CD4-positive, alpha-beta T cell treated with Interleukin-2 at 100 ng/mL for 4 hours (primary cell): ENCODE measurements at places on chromosomes 16 and 17.

- no peak for DNase-seq
Measured at GRCh38 chr16:28902909-28903308, 22.1 kb downstream of the RABEP2 start.

DNA sequence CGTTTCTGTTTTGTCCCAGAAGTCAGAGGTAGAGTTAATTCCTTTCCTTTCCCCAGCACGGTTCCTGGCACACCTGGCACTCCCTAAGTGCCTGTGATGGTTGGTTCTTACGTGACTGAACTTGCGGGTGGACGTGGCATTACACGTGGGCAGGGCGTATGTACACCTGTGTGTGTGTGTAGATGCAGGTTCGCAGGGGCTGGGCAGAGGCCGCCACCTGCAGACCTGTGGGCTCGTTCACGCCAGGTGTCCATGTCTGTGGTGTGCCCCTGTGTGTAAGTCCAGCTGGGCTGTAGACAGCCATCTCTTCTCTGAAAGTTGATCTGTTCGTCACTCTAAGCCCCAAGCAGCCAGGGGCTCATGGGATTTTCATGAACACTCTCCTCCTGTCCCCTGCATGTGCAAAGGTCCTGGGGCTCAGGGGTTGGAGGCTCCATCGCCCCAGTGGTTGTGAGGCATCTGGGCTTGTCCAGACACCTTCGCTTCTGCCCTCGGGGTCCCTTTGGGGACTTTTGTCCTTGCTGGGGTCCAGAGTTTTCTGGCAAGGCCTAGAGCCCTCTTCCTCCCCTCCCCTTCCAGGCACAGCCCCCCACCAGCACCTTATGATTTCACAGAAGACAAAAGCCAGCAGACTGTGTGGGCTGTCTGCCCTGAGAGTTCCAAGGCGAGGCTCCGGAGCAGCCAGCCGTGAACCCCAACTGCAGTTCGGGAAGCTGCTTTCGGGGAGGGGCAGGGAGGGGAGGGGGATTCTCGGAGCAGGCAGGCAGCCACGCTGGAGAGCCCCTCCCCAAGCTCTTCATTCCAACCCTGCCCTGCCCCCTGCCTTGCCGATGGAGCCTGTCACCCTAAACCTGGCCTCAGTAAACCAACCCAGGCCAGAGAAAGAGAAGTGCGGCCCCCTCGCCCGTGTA is 5.4 kb upstream of the FSCN2 start:
- no peak for DNase-seq

DNA sequence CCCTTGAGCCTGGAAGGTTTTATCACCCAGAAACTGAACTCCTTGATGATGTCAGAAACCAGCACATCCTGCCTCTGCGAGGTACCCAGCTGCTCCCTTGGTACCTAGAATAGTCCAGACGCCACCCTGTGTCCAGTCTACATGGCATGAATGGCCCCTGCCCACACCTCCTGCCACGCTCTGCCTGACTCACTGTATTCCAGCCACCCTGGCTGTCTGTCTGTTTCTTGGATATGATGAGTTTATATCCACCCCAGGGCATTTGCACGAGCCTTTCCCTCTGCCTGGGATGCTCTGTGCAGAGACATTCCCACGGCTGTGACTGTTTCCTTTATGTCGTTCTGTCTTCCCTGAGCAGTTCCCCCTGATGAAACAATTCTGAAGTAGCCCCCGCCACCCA is 68.7 kb downstream of the CRISPLD2 start:
- DNase-seq, result no peak

DNA sequence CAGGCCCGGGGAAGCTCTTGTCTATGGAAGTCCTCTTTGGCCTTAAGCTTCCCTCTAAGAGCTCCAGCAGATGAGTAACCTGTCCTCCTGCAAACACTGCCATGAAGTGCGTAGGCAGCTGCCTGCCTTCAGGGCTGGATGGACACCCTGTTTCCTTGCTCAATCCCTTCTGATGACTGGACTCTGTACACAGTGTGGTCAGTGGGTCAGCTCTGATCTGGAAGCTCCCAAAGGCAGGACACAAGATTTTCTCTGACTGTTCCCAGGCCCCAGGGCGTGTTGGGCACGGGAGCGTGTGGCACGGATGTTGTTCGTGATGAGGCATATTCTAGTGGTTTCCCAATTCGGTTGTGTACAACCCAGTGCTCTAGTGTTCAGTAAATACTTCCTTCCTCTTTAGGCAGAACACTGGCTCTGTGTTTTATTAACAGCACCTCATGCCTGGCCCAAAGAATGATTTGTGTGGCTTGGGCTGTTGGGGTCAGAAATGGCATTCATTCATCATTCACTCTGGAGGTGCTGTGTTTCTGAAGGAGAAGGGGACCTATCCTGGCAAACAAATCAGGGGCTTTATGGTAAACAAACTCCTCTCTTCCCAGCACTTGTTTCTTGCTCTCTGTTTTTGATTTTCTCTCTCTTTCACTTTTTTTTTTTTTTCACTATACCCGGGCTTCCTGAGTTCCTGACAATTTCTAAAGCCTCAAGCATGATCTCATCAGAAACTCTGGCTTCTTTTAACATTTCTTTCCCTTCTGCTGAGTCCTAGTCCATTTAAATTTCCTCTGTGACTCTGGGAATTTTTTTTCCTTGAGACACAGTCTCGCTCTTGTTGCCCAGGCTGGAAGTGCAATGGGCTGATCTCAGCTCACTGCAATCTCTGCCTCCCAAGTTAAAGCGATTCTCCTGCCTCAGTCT is 12.0 kb upstream of the RNF157 start:
- peak; percentile 57 for DNase-seq

GRCh38 chr17:77083531-77083930 is 57.2 kb upstream of the SEC14L1 start:
- no peak for DNase-seq

DNA sequence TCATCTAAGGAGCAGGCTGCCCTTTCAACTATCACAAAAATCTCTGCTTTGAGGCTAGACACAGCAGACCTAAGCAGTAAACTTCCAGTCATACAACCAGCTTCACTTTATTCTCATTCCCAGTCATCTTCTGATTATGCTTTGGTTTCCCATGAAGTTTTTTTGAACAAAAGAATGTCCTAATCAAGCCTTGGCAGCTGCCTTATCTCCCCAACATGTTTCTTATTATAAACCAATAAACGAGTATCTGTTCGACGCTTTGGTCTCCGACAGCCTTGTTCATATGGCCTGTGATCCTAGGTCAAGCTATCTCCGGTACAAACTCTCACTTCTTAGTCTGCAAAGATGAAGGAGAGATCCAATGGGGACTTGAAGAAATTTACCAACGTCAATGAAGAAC is 47.4 kb upstream of the CDYL2 start:
- DNase-seq, result no peak

GRCh38 chr16:89000207-89000959 is 23.4 kb upstream of the CBFA2T3 start:
- no peak for DNase-seq

- DNase-seq, result no peak
Measured at GRCh38 chr17:46984341-46984740, 5.3 kb upstream of the RPRML start.

- DNase-seq, result no peak
Measured at GRCh38 chr17:17064322-17064721, 22.1 kb downstream of the MPRIP start.

DNA sequence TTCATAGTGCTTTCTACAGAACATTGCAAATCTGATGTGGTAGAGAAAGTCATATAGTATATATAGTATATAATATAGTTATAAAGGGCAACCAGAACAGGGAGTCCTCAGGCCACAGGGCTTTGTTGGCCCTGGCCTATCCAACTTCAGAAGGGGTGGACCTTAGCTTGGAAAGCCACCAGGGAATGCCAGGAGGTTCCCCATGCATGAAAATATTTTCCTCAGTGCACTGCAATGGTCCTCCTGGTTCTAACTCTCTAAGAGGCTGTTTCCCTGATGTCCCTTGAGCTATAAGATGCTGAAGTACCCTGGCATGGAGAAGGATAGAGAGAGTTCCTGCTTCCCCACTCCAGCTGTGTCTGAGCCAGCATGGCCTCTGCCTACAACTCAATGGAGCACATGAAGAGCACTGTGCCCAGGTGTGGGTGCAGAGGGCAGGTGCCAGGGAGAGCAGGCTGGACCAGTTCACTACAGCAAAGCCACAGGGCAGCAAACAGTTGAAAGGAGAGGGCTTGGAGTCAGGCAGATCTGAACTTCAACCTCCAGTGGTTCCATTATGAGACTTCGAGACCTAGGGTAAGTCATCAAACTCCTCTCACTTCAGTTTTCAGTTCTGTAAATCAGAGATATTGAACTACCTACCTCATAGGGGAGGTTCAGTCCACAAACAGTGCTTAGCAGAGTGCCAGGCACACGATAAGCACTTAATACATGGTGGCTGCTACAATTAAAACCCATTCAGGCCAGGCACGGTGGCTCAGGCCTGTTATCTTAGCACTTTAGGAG is 183.1 kb downstream of the SALL1 start:
- DNase-seq, result no peak

- DNase-seq, result no peak
Measured at GRCh38 chr17:76685366-76685765, 25.4 kb downstream of the MXRA7 start.
